ENCODE measurements at places on chromosomes 3 and 15.

DNA sequence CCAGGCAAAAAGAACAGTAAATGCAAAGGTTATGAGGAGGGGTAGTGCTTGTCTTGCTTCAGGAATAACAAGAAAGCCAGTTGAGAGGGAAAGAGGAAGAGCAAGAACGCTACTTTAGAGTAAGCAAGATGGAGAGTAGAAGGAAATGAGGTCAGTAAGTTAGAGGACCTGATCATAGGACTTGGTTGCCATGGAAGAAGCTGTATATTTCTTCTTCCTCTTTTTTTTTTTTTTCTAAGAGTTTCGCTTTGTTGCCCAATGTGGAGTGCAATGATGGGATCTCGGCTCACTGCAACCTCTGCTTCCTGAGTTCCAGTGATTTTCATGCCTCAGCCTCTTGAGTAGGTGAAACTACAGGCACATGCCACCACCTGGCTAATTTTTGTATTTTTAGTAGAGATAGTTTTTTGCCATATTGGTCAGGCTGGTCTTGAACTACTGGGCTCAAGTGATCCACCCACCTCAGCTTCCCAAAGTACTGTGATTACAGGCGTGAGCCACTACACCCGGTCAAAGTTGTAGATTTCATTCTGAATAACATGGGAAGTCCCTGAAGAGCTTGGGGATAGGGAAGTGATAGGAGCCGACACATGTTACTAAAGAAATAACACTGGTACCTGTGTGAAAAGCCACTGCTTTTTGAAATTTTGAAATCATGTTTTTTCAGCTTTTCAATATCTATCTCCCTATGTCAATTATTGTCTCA, 527.9 kb upstream of the NAALADL2 start:
- DNase-seq = no peak

DNA sequence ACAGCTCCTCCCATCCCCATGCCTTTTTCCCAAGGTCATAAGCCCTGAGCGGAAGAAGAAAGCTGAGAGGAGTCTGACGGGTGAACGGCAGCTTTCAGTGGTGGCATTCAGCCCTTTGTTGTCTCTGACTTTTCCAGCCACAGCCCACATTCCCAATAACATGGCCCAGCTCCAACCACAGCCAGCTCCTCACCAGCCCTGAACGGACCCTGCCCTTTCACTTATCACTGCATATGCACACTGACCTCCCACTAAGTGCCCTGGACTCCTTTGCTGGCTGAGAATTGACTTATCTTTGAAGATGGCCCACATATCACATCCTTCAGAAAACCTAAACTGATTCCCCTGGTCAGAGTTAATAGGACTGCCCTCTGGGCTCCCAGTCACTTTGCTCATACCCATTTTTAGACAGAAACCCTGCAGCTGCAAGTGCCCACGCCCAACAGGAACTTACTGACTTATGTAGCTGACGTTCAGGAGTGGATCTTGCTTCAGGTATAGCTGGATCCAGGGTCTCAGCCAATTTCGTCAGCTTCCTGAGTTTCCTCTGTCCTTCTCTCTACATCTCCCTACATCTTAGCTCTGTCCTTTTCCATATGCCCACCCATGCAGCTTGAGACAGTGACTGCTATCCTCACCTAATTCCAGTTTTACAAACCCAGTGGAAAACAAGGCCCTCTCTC, 348.5 kb upstream of the PROK2 start:
- DNase-seq = no peak

DNA sequence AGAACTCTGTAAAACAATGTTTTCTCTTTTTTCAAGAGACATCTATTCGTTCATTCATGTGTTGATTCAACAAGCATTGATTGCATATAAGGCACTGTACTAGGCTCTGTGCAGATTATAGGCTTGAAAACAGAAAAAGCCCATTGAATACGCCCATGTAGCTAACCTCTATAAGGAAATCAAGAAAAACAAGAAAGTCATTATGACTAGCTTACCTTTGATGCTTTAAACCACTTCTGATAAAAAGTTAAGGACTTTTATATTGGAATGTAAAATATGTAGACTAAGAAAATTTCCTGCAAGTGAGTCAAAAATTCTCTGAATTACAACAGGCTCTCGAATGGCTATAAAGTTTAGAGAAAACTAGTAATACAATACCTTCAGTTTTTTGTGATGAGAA, 92.5 kb downstream of the BDH1 start:
- no peak for DNase-seq

GRCh38 chr15:41993472-41994170, 21.3 kb upstream of the EHD4 start:
- DNase-seq = no peak

DNA sequence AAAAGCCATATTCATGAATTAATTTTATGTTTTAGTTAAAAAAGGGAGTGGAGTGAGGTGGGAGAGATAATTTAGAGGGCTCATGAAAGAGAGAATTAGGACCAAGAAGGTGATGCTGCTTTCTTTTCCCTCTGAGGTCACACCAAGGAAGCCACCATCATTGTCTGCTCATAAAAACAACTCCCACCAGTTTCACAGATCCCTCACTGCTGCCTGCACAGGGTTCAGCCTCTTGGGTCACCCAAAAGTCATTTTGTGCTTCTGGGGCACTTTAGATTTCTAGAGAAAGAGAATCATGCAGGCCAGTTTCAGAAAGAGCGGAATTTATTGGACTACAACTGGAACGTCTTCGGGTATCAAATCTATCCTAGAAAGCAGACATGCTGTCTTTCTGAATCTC, 241.4 kb upstream of the EOMES start:
- DNase-seq = no peak

- DNase-seq = no peak
Observed at GRCh38 chr15:36335224-36335623, 244.2 kb upstream of the CDIN1 start.

- DNase-seq = no peak
Observed at GRCh38 chr3:173826901-173827609, 429.5 kb downstream of the NLGN1 start.

DNA sequence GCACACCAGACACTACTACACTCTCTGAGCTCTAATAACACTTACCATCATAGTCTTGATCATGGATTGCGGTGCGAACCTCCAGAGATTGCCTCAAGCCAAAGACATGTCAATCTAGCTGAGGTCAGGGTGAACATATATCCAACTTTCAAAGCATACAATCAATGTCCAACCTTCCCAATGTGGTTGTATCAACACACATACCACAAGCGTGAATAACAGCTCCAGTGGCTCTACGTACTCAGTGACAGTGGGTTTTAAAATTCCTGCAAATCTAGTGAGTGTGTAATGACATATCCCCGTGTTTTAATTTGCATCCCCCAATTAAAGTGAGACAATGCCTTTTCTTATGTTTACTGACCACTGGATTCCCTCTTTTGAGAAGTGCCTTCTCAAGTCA, 29.6 kb downstream of the SFMBT1 start:
- DNase-seq = no peak

DNA sequence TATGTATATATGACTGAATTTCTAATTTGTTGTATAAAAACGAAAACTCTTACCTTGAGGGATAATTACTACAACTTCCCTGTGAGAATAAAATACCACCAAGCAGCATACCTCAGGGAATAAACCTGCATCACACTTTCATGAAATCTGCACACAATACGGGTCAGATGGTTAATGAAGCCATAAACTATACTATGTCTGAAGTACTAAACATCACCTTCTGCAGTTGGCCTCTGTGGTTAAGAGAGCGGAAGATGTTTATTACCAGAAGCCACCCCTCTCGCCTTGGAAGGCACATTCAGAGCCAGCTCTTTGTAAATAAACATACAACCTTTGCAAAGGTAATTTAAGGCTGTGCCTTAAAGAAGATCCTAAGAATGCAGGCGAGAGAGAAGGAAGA, 462.1 kb upstream of the NR2F2 start:
- no peak for DNase-seq

DNA sequence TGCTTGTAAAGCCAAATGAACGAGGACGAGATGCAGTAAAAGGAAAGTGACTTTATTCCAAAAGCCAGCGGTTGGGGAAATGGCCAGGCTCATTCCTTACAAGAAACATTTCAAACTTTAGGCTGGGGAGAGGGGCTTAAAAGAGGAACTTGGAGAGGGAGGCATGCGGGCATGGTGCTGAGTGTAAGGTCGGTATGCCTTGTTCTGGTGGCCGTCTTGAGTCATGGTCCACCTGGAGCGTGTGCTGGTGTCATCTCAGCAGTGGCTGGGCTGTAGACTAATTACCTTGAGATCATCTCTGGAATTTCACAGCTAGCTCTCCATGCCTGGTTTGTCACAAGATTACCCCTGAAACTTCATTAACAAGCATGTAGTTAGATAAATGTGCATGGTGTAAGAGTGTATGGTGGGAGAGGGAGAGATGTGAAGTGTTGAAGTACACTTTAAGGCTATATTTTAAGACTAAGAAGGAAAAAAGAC, 156.4 kb upstream of the PFN2 start:
- no peak for DNase-seq

GRCh38 chr3:113431811-113432210, 9.5 kb downstream of the CFAP44 start:
- DNase-seq = peak; percentile 66

DNA sequence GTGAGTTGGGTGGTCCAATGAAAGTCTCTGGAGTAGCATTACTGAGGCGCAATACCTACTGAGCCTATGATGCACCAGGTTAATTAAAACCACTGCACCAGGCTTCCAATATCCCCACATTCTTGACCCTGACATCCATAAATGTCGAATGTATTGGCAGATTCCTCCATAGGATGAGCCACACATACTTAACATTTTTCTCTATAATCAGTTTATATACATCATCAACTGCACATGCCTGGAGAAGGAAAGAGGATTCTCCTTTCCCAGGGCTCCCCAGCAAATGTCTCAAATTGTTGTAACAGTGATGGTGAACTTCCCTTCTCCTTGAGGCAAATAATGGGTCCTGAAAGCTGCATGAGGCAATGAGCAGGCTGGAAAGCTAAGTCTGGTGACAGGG, 82.3 kb upstream of the LPP start:
- DNase-seq = no peak

GRCh38 chr3:177449360-177450006, 252.2 kb upstream of the TBL1XR1 start:
- peak; percentile 49 for DNase-seq

GRCh38 chr15:35186346-35186745, 101.3 kb upstream of the NANOGP8 start:
- DNase-seq = no peak

GRCh38 chr3:46485779-46486175, 12.0 kb upstream of the RTP3 start:
- no peak for DNase-seq

DNA sequence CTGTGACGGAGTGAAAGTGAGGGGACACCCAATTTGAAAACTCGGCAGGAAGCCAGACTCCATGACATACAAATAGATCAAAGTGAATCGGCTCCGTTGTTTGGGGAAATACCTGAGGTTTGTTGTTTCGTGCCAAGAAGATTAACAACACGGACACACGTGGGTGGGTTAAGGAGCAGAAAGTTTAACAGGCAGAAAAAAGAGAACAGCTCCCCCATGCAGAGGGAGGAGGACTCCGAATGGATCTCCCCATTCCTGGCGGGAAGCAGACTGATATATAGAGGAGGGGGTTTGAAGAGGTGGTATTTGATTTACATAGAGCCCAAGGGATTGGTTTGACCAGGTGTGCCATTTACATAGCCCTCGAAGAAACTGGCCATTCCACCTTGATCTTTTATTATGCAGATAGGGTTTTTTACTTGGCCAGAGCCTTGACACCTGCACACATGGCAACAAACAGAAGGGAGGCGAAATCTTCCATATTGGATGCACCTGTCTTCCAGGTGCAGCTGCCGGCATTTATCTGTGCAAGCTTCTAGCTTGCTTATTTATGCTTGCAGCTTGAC, 4.8 kb upstream of the SACM1L start:
- no peak for DNase-seq

- DNase-seq = no peak
Observed at GRCh38 chr3:155086051-155086450, 5.9 kb downstream of the MME start.

GRCh38 chr3:45113625-45114050, 32.5 kb downstream of the CDCP1 start:
- no peak for DNase-seq

- DNase-seq = peak; percentile 19
Observed at GRCh38 chr15:35181538-35181937, 96.4 kb upstream of the NANOGP8 start.

GRCh38 chr3:182621435-182622240, 171.7 kb upstream of the ATP11B start:
- no peak for DNase-seq

DNA sequence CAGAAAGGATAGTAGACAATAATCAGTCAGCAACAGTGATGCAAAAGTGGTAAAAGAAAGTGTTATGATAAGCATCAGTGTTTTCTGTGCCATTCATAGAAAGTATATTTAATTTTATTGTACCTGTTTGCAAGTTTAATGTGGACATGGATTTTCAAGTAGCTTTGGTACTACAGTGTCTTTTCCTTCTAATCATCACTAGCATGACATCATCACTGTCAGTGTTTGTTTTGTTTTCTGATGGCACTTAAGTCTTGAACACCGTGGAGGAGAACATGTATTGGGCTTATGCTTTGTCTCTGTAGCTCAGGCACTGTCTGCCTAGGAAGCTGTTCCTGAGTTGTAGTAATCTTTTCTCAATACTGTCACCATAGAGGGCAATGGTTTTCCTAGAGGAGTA, 41.9 kb downstream of the SETD5 start:
- DNase-seq = no peak

DNA sequence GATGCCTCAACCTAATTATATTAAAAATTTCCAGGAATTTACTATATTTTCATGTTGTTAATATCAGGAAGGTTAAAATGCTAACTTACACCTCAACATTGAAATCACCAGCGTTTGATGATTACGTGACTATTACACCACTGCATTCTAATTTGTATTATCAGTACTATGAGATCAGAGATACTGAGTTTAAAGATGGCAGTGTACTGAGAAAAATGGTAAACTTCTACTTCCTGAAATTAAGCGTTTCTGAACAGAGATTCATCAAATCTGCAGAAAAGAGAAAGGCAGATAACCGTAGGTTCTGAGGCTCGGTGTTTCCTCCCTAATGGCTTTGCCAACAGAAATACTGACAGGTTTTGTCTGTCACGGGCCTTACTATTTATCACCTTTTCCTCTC, 69.9 kb downstream of the CRTC3 start:
- DNase-seq = no peak

- DNase-seq = no peak
Observed at GRCh38 chr15:92425578-92426225, 32.0 kb downstream of the ST8SIA2 start.

GRCh38 chr3:105878061-105878460, 9.2 kb upstream of the CBLB start:
- no peak for DNase-seq
